Aorta (tissue), 5 donors: ENCODE measurements at places on chromosomes 2 and 18. TPM values are rescaled to one million over a fixed set of nuclear protein-coding genes. Genes with fewer than 3 reads are reported as not detected.
A peak's percentile ranks its signal among the peaks of the same experiment; 100 is the strongest.

DNA sequence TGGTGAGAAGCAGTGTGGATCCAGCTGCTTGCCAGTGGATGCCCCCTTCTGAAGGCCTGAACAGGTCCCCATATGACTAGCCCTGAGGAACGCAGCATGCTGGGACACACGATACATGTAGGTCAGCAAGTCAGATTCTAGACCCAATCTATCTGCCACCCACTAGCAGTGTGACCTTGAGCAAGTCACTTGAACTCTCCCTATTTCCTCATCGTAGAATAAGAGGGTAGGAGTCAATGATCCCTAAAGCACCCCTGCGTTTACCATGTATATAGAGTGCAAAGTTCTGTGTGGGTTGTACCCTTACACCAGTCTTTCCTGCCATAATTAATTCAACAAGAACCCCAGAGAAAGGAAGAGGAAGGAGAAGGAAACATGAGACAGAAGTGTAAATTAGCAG, 123.7 kb downstream of the GALNT14 start:
- H3K4me3 ChIP-seq: no peak overlapping the region
- no peak for DNase-seq
- no peaks in the 10 kb centered on the region for H3K4me1 ChIP-seq
- no peaks in the 10 kb centered on the region for H3K27me3 ChIP-seq
- no peak overlapping the region for H3K27ac ChIP-seq

- no peaks in the 10 kb centered on the region for H3K27me3 ChIP-seq
- H3K36me3 ChIP-seq: no peaks in the 10 kb centered on the region
- H3K27ac ChIP-seq: no peak overlapping the region
- H3K4me1 ChIP-seq: no peaks in the 10 kb centered on the region
These were observed 3.4 kb downstream of the CHRNG start for GRCh38 chr2:232542715-232543467.

The MFSD2B gene
- polyA plus RNA-seq: not detected

- H3K4me1 ChIP-seq: no peaks in the 10 kb centered on the region
- DNase-seq: no peak
- no peak overlapping the region for H3K4me3 ChIP-seq
These were observed 117.4 kb downstream of the CDCA7 start for GRCh38 chr2:173472112-173472511.

- peaks cover 2% of the 10 kb centered on the region for H3K4me1 ChIP-seq
- H3K27me3 ChIP-seq: no peaks in the 10 kb centered on the region
- DNase-seq: no peak
These were observed 169.0 kb downstream of the PRPF40A start for GRCh38 chr2:152548111-152548875.

DNA sequence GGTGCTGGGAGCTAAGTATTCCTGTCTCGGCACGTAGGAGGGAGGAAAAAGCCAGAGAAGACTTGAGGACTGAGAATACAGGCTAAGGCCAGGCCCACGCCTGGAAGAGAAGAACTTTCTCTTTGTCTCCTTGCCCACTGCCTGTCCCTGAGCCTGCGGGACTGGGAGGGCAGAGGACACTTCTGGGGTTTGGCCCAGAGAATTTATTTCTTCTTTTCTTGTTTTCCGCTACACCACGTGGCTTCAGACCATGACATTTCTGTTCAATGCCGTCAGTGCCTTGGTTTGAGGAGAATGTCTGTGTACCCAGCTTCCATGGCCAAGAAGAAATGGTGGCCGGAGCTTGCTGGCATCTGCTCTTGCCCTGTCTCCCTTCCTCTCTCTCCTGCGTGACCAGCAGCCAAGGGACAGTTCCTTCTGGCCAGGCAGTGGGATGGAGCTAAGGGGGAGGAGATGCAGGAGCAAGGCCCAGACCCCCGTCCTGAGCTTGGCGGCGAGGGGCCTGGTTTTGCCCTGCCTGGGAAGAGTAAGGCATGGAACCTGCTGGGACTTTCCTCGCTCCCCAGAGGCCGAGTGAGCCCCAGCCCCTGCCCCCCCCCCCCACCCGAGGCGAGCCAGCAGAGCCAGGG, 140.3 kb downstream of the KLHL29 start:
- H3K4me1 ChIP-seq: no peaks in the 10 kb centered on the region
- no peaks in the 10 kb centered on the region for H3K27me3 ChIP-seq
- no peak overlapping the region for H3K4me3 ChIP-seq
- H3K36me3 ChIP-seq: no peaks in the 10 kb centered on the region
- DNase-seq: no peak
- peak overlapping the region; percentile 97 for H3K27ac ChIP-seq

DNA sequence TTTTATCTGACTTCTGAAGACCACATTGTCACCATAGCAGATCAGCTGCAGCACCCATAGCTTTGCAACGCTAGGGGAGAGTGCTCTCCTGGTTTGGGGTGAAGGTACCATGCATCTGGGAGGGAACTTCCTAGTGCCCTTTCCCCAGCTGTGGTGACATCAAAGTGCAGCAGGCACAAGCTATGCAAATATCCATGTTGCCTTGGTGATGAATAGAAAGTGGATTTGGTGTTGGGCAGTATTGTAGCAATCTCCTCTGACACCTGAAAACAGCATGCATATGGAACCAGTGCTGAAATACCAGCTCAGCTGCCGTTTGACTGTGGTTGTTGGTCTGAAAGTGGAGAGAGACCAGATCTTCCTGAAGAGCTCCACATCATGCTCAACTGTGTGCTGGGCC, 37.1 kb downstream of the BCL2L11 start:
- H3K27me3 ChIP-seq: no peaks in the 10 kb centered on the region
- no peak overlapping the region for H3K27ac ChIP-seq
- H3K4me1 ChIP-seq: no peaks in the 10 kb centered on the region
- no peaks in the 10 kb centered on the region for H3K36me3 ChIP-seq
- DNase-seq: no peak

The KIDINS220 gene
- 6.9 TPM for polyA plus RNA-seq

DNA sequence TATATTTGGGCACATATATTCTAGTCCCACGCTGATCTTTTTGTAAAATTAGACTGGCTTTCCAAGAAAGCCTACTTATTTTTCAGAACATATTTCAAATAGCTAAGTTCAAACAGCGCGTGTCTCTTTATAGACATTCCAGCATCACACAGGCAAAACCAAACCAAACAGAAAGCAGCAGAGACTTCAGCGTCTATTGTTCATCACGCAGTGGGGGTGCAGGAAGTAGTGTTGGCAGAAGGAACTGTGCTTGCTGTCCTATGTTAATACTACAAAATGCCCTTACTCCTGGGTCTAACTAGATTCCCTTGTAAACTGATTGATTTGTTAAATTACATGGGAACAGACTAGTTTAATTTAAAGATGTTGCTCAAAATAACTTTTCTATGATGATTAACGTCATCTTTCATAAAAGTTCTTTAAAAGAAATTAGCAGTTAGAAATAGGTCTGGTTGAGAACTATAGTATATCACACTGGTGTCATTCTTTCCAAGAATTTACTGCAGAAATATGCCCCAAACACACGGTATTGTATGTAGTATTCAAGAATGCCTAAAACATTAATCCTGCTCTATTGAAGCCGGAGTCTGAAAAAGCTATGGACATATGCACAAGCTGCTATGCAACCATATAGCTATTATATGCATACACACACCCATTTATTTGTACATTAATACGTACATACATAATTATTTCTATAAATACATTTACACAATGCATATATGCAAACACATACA, 436.3 kb downstream of the CBLN2 start:
- no peak overlapping the region for H3K27ac ChIP-seq
- no peaks in the 10 kb centered on the region for H3K4me1 ChIP-seq
- no peaks in the 10 kb centered on the region for H3K36me3 ChIP-seq

The CNGA3 gene
- polyA plus RNA-seq: not detected

DNA sequence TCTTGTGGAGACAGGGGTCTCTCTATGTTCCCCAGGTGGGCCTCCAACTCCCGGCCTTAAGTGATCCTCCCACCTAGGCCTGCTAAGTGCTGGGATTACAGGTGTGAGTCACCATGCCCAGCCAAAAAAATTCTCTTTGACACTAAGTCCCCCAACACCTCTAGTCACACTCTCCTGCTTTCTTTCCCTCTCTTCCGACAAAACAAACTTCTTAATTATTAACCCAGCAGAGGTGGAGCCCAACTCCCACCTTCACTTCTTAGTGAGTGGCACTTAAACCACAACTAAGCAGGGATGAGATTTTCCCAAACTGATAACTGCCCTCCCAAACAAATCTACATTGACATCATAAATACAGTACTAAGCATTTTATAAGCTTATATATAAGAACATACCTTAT, 60.5 kb upstream of the PMAIP1 start:
- no peaks in the 10 kb centered on the region for H3K36me3 ChIP-seq
- no peaks in the 10 kb centered on the region for H3K4me1 ChIP-seq
- H3K4me3 ChIP-seq: no peak overlapping the region
- H3K27me3 ChIP-seq: no peaks in the 10 kb centered on the region

The NAPG gene
- polyA plus RNA-seq: 16.6 TPM

GRCh38 chr18:25298853-25299274, 53.1 kb downstream of the ZNF521 start:
- no peaks in the 10 kb centered on the region for H3K4me1 ChIP-seq
- no peaks in the 10 kb centered on the region for H3K27me3 ChIP-seq
- no peaks in the 10 kb centered on the region for H3K36me3 ChIP-seq
- no peak overlapping the region for H3K4me3 ChIP-seq
- no peak overlapping the region for H3K27ac ChIP-seq

- no peak overlapping the region for H3K27ac ChIP-seq
- no peaks in the 10 kb centered on the region for H3K36me3 ChIP-seq
- H3K4me3 ChIP-seq: no peak overlapping the region
These were observed 14.8 kb upstream of the SLC66A3 start for GRCh38 chr2:11140492-11140891.

The BCL11A gene
- polyA plus RNA-seq: 4.4 TPM

The PSMA8 gene
- polyA plus RNA-seq: not detected

- H3K27ac ChIP-seq: no peak overlapping the region
- H3K4me1 ChIP-seq: no peaks in the 10 kb centered on the region
- H3K4me3 ChIP-seq: no peak overlapping the region
- no peaks in the 10 kb centered on the region for H3K36me3 ChIP-seq
- no peak for DNase-seq
- no peaks in the 10 kb centered on the region for H3K27me3 ChIP-seq
These were observed 139.0 kb upstream of the ITGB6 start for GRCh38 chr2:160338901-160339685.

DNA sequence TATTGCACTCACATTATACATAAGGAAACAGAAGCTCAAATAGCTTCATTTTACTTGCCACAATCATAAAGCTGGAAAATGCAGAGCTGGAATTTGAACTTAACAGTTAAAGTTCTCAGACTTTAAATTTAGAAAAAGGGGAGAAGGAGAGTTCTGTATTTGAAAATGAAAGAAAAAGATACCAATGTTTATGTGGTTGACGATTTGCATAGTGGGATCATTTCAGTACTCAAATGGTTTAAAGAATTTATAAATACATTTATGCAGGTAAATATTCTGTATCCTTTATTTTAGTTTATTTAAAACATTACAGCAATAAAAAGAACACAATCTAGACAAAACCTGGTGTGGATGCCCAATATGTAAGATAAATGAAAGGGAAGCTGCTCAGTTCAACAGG, 25.5 kb upstream of the STAT4 start:
- H3K27ac ChIP-seq: no peak overlapping the region
- no peak for DNase-seq
- H3K4me3 ChIP-seq: no peak overlapping the region
- peaks cover 7% of the 10 kb centered on the region for H3K4me1 ChIP-seq
- no peaks in the 10 kb centered on the region for H3K36me3 ChIP-seq

The PRKRA gene
- 43.1 TPM for polyA plus RNA-seq

The PIEZO2 gene
- 0.90 TPM for polyA plus RNA-seq

DNA sequence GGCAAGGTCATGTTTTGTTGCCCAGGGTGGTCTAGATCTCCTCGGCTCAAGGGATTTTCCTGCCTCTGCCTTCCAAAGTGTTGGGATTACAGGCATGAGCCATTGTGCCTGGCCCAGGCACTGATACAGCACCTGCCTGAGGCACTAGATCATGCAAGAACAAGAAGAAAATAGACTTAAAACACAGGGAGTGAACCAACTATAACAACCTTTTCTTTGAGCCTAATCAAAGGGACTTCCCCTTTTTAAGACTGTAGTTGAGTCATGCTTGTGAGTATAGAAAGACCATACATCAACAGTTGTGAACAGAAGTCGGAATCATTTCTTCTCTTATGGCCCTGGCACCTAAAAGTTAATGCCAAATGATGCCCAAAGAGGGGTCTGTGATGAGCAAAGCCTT, 47.9 kb upstream of the MAPRE2 start:
- no peak overlapping the region for H3K4me3 ChIP-seq
- H3K27me3 ChIP-seq: no peaks in the 10 kb centered on the region
- peaks cover 5% of the 10 kb centered on the region for H3K4me1 ChIP-seq
- no peak overlapping the region for H3K27ac ChIP-seq
- H3K36me3 ChIP-seq: peaks cover 1% of the 10 kb centered on the region

GRCh38 chr2:172335736-172336135, 91.7 kb upstream of the ITGA6 start:
- H3K36me3 ChIP-seq: no peaks in the 10 kb centered on the region
- no peaks in the 10 kb centered on the region for H3K4me1 ChIP-seq
- H3K4me3 ChIP-seq: no peak overlapping the region
- H3K27me3 ChIP-seq: no peaks in the 10 kb centered on the region
- no peak for DNase-seq

The CD302 gene
- 85.0 TPM for polyA plus RNA-seq

DNA sequence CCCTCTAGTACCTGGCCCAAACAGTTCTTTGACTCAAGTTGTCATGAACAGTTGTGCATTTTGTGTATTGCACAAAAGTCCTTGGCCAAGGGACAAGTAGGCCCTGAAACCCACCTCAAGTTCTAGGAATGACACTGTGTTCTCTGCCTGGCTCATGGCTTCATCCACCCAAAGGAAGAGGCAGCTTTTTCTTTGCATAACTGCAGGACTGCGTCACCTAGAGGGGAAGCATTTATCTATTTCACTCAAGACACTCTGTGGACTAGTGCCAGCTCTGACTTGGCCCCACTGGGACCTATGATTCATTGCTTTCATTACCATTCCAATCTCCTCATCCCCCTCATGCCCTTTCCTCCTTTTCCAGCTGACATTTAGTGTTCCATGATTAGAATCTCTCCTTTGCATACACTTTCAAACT, 119.3 kb upstream of the SIX2 start:
- peak; percentile 66 for DNase-seq
- no peaks in the 10 kb centered on the region for H3K27me3 ChIP-seq
- no peak overlapping the region for H3K4me3 ChIP-seq
- no peaks in the 10 kb centered on the region for H3K4me1 ChIP-seq
- no peak overlapping the region for H3K27ac ChIP-seq

- DNase-seq: no peak
- H3K4me3 ChIP-seq: no peak overlapping the region
- no peaks in the 10 kb centered on the region for H3K36me3 ChIP-seq
- H3K27ac ChIP-seq: no peak overlapping the region
- no peaks in the 10 kb centered on the region for H3K4me1 ChIP-seq
These were observed 3.0 kb upstream of the CEP68 start for GRCh38 chr2:65053199-65053598.

The FSHR gene
- not detected for polyA plus RNA-seq

The AGBL5 gene
- polyA plus RNA-seq: 11.5 TPM

The ABCB11 gene
- polyA plus RNA-seq: 0.03 TPM

DNA sequence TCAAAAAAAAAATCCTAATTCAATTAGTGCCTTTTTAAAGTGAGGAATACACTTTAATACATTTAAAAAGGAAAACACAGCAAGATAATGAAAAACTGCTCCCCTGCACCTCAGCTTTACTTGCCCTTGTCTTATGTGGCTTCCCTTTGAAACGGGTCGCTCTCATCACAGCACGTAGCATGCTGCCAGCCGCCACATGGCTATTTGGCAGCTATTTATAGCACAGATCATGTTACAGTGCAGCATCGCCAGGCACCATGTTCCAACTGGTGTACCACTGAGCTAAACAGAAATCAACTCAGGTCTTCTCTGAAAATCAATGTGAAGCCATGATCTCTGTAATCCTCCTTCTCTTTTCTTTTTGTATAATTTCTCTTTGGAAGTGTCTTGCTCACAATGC, 65.1 kb downstream of the TMEM182 start:
- no peaks in the 10 kb centered on the region for H3K4me1 ChIP-seq
- H3K4me3 ChIP-seq: no peak overlapping the region
- no peaks in the 10 kb centered on the region for H3K27me3 ChIP-seq
- no peaks in the 10 kb centered on the region for H3K36me3 ChIP-seq
- DNase-seq: no peak
